ENCODE measurements at places on chromosomes 1 and 21.
A peak's percentile ranks its signal among the peaks of the same experiment; 100 is the strongest.

DNA sequence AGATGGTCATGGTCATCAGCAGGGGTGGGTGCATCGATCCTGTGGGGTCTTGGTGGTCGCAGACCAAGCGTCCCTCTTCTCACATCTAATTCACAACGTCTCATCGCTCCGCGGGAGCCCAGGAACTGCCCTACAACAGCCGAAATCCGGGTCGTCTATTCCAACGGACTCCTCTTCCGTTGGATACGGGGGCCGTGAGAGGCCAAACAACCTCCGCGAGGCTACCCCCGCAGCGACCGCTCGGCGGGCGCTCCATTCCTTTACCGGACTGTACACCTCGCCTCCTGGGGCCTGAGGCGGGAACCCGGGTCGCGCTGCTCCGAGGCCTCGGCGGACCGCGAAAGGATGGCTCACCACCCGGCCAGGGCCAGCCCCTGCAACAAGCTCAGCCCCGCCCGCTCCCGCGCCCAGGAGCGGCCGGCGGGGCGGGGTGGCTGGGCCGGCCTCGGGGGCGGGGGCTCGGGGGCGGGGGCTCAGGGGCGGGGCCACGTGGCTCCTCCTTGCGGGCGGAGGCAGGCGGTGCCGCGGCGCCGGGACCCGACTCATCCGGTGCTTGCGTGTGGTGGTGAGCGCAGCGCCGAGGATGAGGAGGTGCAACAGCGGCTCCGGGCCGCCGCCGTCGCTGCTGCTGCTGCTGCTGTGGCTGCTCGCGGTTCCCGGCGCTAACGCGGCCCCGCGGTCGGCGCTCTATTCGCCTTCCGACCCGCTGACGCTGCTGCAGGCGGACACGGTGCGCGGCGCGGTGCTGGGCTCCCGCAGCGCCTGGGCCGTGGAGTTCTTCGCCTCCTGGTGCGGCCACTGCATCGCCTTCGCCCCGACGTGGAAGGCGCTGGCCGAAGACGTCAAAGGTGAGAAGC lies at the start of gene QSOX1:
Gene QSOX1, plus strand, starts transcription at position 545 of the 857 bp plus-strand sequence. Its CDS starts 39 bp downstream, at position 584.
- DNase-seq = peak; percentile 94

GRCh38 chr1:169959686-169960085 lies 66.0 kb upstream of the SCYL3 start:
- DNase-seq = no peak

DNA sequence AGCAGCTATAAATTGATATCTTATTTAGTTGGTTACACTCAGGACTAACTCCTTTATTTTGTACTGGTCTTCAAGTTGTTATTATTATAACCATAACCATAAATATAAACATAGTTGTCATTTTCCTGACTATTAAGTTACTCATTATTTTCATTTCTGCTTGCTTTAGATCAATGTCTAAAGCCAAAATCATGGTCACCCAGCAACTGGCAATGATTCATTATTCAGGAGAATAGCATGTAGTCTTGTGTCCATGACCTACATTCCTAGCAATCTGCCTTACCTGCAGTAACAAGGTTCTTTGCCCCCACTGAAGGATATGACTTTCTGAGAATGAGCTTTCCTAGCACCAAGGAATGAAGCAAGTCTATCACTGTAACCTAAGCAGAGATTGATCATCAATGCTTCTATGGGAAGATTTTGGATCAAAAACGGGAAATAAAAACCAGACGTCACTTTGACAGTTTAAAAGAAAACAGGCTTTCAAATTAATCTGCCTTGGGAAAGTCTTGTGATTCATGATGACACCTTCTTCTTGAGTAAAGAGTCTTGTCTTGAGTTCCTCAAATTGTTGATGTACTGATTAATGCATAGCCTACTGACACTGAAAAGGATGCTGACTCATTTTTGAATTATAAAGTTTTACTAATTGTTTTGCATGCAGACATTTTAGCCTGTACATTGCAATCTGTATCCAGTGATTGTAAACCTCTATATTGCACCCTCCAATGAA lies 203.3 kb upstream of the IVNS1ABP start:
- DNase-seq = peak; percentile 8

GRCh38 chr1:184851822-184852746 lies 97.4 kb upstream of the EDEM3 start:
- no peak for DNase-seq

DNA sequence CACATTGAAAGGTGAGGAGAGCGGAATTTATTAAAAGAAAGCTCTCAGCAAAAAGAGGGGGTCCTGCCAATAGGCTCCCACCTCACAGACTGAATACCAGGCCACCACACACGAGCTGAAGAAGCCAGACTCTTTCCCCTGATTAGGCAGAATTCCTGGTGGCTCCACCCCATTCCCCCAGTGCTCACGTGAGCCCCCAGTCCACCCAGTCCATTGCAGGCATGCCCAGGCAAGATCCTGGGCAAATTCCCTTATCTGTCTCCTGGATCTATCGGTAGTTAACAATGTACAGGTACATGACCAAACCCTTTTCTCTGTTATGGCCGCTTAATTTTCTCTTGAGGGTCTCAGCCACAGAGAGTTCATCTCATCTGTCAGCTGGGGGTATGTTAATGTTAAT lies 54.6 kb upstream of the BTG3 start:
- DNase-seq = no peak

DNA sequence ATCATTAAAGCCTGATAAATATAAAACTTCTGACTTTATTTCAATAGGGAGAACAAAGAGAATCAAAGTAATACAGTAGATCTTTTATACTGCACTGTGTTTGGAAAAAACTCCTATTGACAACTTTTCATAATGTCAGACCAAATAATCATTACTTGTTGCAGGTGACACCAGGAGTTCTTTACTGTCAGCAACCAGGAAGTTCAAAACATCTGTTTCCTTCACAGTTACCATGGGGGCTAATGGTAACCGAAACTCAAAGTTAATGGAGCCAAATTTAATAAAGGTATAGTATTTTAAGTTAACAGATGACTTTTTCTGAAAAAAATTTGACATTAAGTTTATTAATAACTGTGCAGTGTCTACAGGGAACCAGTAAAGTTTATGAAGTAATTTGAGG lies 10.6 kb downstream of the EFCAB7 start:
- no peak for DNase-seq

GRCh38 chr21:15688809-15689208 lies 41.0 kb upstream of the USP25 start:
- DNase-seq = no peak

- peak; percentile 72 for DNase-seq
These were observed 290.2 kb downstream of the HLX start for GRCh38 chr1:221169447-221169889.

GRCh38 chr1:201389051-201389450 lies 10.1 kb downstream of the LAD1 start:
- no peak for DNase-seq

DNA sequence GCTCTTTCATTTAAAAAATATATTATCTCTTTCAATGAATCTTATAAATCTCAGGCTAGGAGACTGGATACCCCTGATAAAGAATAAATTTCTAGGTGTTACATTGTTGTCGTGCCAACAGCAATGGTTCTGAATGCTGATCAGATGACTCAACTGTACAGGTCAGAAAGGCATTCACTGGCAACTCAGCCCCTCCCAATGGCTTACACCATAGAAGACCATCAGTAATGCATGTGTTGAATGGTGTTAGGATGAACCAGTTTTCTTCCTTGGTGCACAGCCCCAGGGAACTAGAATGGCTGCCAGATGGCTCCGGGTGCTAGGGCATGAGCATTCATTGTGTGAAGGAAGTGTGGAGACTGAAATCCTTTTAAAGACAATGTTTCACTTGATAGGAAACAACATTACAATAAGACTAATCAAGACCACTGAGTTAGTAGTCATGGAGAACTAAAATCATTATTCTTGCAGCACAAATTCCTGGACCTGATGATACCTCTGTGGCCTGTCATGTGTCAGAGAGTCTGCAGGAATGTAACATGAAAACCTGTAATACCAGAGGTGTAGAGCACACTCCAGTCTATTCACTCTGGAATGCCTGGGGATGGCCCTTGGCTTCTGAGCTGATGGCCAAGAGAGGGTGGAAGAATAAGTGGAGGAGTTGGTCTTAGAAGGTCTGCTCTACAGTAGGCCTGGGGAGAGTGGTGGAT lies 187.7 kb upstream of the LMO4 start:
- peak; percentile 80 for DNase-seq

GRCh38 chr1:231315887-231316286 lies 21.8 kb downstream of the EXOC8 start:
- peak; percentile 32 for DNase-seq

DNA sequence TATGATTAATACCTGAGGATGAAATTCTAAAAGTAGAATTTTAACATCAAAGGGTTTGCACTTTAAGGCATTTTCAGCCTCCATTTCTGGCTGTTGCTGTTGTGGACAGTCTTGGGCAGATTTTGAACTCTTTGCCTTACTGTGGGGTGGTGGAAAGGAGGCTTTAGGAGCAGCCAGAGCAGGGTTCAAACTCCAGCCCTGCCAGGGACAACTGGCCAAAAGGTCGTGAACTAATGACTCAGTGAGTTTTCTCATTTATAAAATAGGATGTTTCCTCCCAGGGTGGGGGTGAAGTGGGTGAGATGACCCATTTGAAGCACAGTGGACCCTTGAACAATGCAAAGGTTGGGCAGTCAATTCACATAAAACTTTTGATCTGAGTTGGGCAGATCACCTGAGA lies 36.7 kb downstream of the MAPKAPK2 start:
- DNase-seq = no peak

DNA sequence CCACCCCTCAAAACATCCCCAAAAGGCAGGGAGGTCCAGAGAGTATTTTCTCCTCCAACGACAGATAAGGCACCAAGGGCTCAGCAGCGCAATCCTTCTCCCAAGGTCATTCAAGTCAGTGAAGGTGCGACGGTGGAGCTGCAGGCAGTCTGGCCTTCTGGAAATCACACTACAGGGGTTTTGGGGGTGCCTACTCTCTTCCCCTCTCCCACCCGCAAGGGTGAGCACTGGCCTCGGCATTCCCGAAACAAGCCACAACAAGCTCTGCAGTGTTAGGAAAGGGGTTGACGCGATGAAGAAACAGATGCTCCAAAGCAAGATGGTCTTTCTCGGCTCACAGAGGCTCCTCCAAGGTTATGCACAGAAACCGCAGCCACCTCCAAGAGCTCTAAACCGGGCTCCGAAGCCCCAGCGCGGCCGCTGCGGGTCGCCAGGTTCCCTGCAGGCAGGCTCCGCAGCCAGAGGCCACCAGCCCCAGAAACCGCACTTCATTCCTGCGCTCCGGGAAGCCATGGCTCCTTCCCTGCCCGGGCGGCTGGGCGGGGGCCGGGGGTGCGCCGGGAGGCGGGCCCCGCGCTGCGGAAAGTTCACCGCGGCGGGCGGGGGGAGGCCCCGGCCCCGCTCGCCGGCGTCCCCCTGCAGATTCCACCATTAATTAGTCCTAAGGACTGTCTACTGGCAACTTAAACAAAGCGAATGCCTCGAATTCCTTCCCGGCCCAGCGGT lies 1.1 kb downstream of the LUZP1 start:
- DNase-seq = peak; percentile 89

DNA sequence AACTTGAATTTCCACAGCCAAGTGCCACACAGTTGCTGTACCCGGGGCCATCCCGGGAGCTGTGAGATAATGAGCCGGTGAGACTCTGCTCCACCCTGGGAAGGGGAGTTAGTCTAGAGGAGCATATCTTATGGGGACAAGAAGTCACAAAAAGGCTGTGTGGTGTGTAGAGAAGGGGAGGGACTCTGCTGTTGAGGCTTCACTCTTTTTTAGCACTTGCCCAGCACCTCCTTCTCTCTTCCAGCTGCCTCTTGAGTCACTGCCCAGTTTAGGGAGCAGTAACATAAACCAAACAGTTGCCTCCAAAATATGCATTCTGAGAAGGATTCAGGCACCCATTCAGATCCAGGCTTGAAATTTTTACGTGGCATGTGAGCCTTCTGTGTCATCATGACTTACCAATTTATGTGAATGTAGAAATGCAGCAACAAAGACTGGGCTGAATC lies 744 bp upstream of the WDR26 start:
- peak; percentile 48 for DNase-seq

All from astrocyte of the hippocampus (primary cell).